ENCODE measurements at places on chromosomes 12 and 14.

DNA sequence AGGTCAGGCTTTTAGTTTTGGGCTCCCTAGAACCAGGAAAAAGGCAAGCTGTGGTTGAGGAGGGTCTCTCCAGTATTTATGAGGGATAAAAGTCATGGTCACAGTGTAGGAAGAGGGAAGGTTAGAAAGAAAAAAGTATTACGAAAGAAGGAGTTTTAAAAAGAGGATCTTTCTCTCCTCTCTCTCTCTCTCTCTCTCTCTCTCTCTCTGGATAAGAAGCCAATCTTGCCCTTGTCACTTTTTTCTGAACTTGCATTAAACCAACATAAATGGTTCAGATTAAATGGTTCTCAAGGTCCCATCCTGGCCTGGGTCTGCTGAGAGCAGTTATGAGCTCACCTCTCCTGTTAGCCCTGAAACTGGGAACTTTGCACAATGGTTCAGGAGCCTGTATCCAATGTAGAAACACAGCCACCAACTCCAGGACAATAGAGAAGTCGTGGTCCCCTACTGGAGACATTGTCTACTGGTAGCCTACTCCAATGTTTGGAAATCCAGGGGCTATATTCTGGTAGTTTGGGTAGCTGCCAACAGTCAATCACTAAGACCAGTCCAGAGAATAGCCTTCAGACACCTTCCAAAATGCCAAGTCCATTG, 131.9 kb downstream of the DAD1 start:
- no peak for DNase-seq

DNA sequence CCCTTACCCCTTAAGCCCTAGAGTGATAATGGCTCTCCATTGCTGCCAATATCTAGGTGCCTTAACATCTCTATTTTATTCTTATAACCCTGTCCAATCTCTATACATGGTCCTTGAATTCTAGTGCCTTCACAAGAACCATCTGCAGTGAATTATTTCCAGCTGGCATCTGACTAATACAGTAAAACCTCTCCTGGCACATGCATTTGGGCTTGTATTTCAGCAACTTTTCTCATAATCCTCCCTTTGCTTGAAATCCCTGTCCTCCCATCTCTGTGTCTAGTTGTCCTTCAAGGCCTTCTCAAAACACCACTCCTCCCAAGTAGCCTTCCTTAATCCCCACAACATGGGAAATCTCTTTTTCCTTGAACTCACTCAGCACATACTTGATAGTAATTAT, 14.2 kb upstream of the HMGA2 start:
- DNase-seq, result no peak

DNA sequence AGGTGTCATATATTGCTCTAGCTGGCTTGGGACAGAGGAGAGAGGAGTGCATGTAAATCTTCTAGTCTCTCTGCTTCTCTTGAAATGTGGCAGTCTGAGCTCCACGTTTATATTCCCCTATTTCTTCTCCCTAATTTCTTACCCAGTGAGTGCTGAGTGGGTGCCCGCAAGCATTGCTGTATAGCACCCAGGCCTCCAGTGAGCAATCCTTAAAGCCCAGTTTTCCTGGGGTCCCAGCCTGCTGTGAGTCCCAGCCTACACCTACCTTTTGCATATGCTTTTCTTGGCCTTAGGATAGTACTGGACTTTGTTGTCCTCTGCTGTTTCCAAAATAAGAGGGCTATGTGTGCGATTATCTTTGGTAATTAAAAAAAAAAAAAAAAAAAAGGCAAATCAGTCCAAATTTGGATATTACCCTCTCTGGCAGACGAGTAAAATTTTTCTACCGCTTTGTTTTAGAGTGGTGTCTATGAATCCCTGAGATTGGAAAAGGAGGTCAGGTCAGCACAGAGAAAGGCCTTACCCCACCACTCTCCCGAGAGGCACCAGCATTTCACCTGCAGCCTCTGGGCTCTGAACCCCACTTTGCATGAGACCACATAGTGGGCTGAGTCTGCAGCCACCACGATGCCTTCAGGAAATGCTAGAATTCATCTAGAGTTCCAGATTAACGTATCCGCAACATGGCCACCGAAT, 1.1 kb downstream of the MGST1 start:
- peak; percentile 15 for DNase-seq

GRCh38 chr14:34175574-34175973, 224.7 kb upstream of the EGLN3 start:
- no peak for DNase-seq

GRCh38 chr14:59630288-59630963, 53.8 kb upstream of the CCDC175 start:
- DNase-seq, result peak; percentile 4

- no peak for DNase-seq
Measured at GRCh38 chr14:96039633-96040311, 610 bp downstream of the C14orf132 start.

Measured in mammary epithelial cell (primary cell).